ENCODE measurements at places on chromosomes 12 and 14.

DNA sequence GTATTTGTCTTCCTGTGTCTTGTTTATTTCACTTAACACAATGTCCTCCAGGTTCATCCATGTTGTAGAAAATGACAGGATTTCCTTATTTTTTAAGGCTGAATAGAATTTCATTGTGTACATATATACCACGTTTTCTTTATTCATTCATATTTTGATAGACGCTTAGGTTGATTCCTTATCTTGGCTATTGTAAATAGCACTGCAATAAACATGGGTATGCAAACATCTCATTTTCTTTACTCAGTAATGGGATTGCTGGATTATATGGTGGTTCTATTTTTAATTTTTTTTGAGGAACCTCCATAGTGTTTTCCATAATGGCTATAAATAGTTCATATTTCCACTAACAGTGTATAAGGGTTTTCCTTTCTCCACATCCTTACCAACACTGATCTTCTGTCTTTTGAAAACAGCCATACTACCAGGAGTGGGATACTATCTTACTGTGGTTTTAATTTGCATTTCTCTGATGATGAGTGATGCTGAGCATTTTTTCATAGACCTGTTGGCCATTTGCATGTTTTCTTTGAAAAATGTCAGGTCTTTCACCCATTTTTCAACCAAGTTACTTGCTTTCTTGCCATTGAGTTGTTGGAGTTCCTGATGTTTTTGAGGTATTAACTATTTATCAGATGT is 32.8 kb downstream of the DUSP16 start:
- no peak for DNase-seq

DNA sequence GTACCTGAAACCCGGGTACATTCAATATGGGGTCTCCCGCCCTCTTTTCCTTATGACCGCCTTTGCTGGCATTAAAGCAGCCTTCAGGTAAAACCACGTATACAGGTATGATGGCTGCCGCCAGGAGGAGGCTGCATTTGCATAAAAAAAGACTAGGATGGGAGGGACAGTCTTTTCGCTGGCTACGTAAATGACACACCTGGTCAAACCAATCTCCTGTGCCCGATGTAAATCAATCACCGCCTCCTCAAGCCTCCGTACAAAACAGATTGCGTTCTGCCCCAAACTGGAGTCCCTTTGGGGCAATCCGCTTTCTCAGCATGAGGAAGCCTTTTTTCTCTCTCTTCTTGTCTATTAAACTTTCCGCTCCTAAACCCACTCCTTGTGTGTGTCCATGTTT is 8.1 kb upstream of the ALDH1L2 start:
- no peak for DNase-seq

- no peak for DNase-seq
These were observed 103.0 kb downstream of the PRIMA1 start for GRCh38 chr14:93685121-93685895.

DNA sequence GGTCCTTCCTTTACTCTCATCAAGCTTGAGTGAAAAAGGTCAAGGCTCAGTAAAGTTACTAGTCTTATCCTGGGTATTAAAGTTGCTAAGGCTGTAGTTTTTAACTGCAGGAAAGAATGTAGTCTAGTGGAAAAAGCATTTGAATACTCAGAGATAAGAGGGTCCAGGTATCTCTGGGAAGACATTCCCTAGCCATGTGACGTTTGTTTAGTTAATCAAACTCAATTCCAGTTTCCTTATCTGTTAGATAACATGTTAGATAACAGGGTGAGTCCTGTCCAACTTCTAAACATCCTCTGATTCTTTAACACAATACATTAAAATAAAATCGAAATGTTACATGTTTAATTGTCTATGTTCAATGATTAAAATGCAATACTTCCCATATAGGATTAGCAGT is 720.7 kb upstream of the LMO3 start:
- no peak for DNase-seq

GRCh38 chr14:66696326-66696725 is 188.4 kb downstream of the GPHN start:
- DNase-seq = no peak

- no peak for DNase-seq
These were observed 1.2 kb downstream of the PYROXD1 start for GRCh38 chr12:21438643-21439042.
